ENCODE measurements at places on chromosomes 2 and 18. TPM values are rescaled to one million over a fixed set of nuclear protein-coding genes. Genes with fewer than 3 reads are reported as not detected.

Gene RAX
- polyA plus RNA-seq, result not detected

DNA sequence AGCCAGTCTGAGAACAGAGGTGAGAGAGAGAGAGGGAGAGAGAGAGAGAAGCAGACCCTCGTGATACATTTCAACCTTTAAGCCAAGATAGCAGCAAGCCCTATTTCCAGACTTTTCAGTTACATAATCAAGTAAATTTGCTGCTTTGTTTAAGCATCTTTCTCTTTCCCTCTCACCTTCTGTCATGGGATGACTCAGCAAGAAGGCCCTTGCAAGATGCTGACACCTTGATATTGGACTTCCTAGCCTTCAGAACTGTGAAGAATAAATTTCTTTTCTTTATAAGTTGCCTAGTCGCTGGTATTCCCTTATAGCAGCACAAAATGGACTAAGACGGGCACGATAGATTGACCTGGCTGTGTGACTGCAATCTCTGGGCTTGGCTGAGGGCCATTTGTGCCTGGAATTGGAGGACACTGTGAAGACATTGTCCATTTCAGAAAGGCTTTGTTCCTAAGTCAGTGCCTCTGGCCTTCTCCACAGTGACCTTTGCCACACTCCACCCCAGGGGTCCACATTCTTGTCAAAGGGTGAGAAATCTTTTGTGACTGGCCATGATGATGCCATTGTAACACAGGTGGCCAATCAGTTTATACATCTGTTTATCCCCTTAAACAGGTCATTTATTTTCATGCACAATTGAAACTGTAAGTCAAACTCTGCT is 51.3 kb upstream of the ITSN2 start:
- no peak for DNase-seq

Gene REG1B
- polyA plus RNA-seq, result not detected

DNA sequence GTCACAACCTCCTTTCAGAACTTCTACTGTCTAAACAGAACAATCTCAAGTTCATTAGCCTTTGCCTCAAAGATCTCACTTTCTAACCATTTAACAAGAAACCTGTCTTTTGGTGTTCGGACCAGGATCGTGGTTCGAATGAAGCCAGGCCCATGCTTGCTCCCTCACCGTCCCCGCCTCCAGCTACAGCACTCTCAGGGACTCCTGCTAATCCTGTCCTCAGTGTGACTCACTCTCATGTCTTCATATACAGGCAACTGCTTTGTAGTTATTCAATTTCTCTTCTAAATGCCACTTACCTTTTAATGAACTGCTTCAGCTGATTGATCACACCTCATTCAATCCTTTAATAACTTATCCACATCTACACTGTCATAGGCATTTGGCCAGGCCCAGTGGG is 15.8 kb downstream of the SERTAD2 start:
- no peak for DNase-seq

DNA sequence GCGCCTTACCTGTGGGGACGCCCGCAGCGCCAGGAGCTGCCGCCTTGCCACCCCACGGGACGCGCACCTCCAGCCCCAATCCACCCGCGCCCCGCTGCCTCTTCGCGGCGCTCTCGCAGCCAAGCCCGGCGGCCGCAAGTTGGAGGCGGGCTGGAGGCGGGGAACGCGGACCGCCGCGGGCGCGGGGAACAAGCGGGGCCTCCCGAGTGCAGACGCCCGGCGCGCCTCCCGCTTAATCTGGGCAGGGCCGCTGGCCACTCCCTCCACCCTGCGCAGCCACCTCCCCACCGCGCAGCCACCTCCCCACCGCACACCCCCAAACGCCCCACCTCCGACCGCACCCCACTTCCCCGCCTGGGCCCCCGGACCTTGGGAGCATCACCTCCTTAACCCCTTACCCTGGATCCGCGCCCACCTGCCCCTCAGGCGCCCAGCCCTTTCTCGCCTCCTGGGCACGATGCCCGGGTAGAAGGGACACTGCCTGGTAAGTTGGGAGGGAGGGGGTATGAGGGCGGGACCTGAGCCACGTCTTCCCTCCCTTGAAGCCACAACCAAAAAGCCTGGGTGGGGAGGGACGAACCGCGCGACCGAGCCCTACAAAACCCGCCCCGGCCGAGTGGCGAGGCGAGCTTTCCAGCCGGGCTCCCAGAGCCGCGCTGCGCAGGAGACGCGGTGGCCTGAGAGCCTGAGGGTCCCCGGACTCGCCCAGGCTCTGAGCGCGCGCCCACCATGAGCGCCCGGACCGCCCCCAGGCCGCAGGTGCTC is at the start of the genes COL4A3 and COL4A4:
COL4A3 (plus strand) TSS at position 627 of the 765 bp plus-strand sequence; CDS start at position 730, 103 bp downstream.
COL4A4 (minus strand) TSS at position 208 of the 765 bp plus-strand sequence. CDS start 16,722 bp downstream, outside the sequence.
- DNase-seq, result no peak

Gene GPR75
- polyA plus RNA-seq, result not detected

DNA sequence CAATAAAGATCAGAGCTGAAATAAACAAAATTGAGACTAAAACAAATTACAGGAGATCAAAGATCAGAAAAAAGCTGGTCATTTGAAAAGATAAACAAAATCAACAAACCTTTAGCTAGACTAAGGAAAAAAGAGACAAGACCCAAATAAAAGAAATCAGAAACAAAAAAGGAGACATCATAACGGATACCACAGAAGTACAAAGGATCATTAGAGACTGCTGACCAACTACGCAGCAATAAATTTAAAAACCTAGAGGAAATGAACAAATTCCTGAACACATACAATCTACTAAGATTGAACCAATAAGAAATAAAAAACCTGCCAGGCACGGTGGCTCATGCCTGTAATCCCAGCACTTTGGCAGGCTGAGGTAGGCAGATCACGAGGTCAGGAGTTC is 33.7 kb downstream of the USP34 start:
- DNase-seq, result no peak

- no peak for DNase-seq
These were observed 45.4 kb upstream of the PPP4R1 start for GRCh38 chr18:9659499-9660375.

DNA sequence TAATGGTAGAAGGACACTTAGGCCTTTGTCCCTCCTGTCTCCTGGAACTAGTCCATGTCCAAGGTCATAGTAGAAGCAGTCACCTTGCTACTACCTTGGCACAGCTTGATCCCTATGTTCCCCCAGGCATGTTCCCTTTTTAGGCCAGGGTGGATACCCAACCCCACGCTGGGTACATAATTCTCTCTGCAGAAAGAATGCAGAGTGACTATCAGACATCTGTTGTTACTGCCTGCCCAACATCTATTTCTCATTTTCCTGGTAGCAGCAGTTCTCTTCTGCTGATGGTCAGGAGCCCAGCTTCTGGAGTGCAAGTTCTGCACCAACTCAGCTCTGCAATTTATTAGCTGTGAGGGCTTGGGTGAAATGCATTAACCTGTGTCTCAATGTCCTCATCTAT is 4.4 kb upstream of the METTL21A start:
- DNase-seq, result no peak

Gene TLX2
- polyA plus RNA-seq, result not detected

Gene REG1A
- not detected for polyA plus RNA-seq

GRCh38 chr2:5482929-5483331 is 209.3 kb upstream of the SOX11 start:
- DNase-seq, result no peak

GRCh38 chr18:7116001-7116730 is 1.4 kb downstream of the LAMA1 start:
- no peak for DNase-seq

Gene DSG1
- polyA plus RNA-seq, result not detected

Gene PFN4
- polyA plus RNA-seq, result not detected

Gene UGT1A4
- polyA plus RNA-seq, result not detected

GRCh38 chr2:228507870-228508269 is 326.4 kb upstream of the SPHKAP start:
- DNase-seq, result no peak

Gene ABCG8
- polyA plus RNA-seq, result not detected

DNA sequence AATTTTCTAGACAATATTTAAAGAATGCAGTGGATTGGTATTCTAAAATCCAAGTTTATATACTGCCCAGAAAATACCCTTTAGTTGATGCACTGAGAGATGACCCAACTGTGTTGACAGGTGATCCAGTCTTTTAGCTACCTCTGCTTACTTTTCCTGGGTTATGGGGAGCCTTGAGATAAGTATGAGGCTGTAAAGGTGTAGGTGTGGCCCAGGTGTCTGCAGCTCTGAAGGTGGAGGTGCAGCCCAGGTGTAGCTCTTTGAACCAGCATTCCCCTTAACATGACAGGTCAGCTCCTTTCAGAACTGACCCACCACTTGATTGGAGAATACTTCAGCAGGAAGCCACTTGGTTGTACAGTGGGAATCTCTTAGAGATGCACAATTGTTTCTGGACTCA is 62.3 kb upstream of the ACSL3 start:
- no peak for DNase-seq

Gene PROC
- polyA plus RNA-seq, result not detected

DNA sequence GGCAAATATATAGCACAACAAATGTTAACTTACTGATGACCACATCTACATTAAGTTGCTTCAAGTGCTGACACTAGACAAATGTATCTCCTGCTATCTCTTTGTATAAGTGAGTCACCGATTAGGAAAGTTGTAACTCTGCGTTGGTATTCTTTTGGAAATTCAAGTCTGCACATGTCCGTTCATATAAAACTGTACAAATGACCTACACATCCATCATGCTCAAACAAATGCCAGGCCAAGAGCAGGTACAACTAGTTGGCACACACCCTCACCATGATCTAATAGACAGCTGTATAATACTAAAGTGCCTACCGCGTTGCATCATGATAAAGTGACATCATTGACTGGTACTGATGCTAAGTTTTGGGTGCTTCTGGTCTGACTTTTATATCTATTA is 141.1 kb downstream of the RBMS1 start:
- no peak for DNase-seq

Gene GRHL1
- 1.9 TPM for polyA plus RNA-seq

DNA sequence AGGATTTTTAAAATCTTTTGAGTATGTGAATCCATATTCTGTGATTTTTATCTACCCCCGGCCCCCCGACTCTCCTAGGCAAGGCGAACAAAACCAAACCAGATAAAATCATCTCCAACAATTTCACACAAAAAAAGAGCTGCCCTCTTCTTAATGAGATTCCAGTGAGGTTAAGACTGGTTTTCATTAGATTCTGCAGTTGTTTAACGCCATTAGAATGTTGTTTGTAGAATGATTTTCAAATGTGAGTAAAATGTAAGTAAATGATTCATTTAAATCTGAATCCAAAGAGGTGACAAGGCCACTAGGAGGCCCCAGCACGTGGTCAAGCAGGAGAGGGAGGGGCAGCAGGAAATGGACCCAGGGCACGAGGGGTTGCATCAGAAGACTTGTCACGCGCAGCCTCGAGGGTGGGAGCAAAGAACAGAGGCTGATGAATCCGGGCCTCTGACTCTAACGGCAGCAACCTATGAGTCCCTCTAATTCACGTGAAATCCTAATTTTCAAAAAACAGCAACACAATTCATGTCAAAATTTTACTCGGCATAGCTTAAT is 24.3 kb upstream of the KLHL29 start:
- no peak for DNase-seq
